HFFc6 (cell line): ENCODE measurements at places on chromosomes 6 and 20.

- H3K36me3 ChIP-seq, result peaks cover 4% of the 10 kb centered on the region; the same call in 1 of the 2 replicates
- H3K27me3 ChIP-seq, result peaks cover 19% of the 10 kb centered on the region
- H3K27ac ChIP-seq, result no peak overlapping the region
- peak overlapping the region; percentile 60 for H3K4me3 ChIP-seq
Measured at GRCh38 chr20:35226884-35227681, 593 bp downstream of the MMP24 start.

DNA sequence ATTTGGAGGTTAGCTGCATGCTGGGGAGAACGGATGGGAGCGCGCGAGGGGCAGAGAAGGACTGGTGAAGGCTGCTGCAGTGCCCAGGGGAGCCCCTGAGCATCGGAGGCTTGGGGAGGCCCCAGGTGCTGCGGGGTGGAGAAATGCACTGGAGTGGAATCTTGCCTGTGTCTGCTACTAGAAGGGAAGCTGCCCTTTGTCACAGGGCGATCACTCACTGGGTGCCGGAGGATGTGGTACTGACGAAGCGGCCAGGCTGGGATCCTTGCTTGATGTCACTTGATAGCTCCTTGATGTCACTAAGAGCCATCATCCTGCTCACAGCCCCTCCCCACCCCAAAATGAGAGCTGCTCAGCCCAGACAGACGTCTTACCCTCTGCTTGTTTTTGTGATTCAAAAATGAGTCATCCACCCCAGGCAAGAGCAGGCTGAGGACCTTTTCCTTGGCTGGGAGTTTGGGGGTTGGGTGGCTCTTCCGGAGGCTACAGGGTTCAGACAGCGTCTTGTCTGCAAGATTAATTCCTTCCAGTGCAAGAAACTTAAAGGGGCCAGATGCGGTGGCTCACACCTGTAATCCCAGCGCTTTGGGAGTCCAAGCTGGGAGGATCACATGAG lies 62.6 kb upstream of the PMEPA1 start:
- H3K4me1 ChIP-seq, result peaks cover 16% of the 10 kb centered on the region
- H3K27me3 ChIP-seq, result peaks cover 22% of the 10 kb centered on the region
- no peaks in the 10 kb centered on the region for H3K36me3 ChIP-seq
- H3K4me3 ChIP-seq, result peak overlapping the region; percentile 49
- peak; percentile 69 for DNase-seq

- DNase-seq, result no peak
- H3K4me3 ChIP-seq, result no peak overlapping the region
- no peaks in the 10 kb centered on the region for H3K4me1 ChIP-seq
- H3K36me3 ChIP-seq, result no peaks in the 10 kb centered on the region
- H3K27ac ChIP-seq, result no peak overlapping the region
- H3K27me3 ChIP-seq, result no peaks in the 10 kb centered on the region; the same call in 1 of the 2 replicates
Measured at GRCh38 chr20:42641886-42642285, 547.8 kb downstream of the PTPRT start.

GRCh38 chr6:37134396-37135191 lies 35.4 kb upstream of the PIM1 start:
- DNase-seq, result peak; percentile 96
- peaks cover 65% of the 10 kb centered on the region for H3K4me1 ChIP-seq
- 0 out of 2 replicates have a peak, but pooled peaks cover 4% of the 10 kb centered on the region for H3K36me3 ChIP-seq
- peak overlapping the region; percentile 100 for H3K27ac ChIP-seq
- H3K4me3 ChIP-seq, result peak overlapping the region; percentile 82

DNA sequence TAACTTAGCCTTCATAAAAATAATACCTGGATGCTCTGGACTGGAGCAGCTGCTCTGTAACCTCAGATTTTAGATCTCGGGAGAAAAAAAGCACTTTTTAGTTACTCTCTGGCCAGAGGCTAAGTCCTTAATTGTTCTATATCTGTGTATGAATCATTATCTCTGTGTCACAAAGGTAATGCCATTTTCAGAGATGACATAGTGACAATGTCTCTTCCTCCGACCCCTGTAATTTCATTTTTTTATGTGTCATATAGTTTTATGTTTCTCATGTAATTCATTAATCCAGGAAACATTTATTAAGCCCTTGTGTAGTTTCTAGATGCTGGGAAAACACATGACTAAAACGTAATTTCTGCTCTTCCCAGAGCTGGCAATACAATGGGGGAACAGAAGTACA lies 55.6 kb downstream of the SENP6 start:
- no peak overlapping the region for H3K4me3 ChIP-seq
- peak overlapping the region; percentile 55 for H3K27ac ChIP-seq
- H3K36me3 ChIP-seq, result peaks cover 48% of the 10 kb centered on the region
- H3K27me3 ChIP-seq, result peaks cover 1% of the 10 kb centered on the region; the same call in 1 of the 2 replicates

DNA sequence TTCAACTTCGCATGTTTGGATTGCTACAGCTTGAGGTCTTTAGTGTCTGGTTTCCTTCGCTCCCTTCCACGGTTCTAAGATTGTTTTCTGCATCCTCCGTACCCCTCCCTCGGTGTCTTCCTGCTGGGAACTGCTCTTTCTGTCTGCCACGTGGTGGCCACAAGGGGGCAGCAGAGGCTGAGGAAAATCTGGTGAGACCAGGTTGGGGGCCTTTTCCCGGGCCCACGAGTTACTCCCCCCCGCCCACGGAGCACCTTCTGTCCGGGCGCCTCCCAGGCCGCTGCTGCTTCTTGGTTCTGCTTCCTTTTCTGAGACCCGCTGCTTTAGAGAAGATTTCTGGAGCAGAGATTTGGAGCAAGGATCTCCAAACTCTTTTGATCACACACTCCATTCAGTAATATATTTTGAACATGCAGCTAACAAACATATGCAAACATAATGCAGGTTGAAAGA lies 21.1 kb upstream of the NOTCH4 start:
- no peaks in the 10 kb centered on the region for H3K36me3 ChIP-seq
- peak overlapping the region; percentile 75 for H3K4me3 ChIP-seq
- H3K27ac ChIP-seq, result peak overlapping the region; percentile 45

- H3K27ac ChIP-seq, result peak overlapping the region; percentile 94
- no peaks in the 10 kb centered on the region for H3K36me3 ChIP-seq
- peaks cover 46% of the 10 kb centered on the region for H3K4me1 ChIP-seq
Measured at GRCh38 chr6:26103141-26103769, 16.0 kb downstream of the HFE start.

- no peak overlapping the region for H3K4me3 ChIP-seq
- no peaks in the 10 kb centered on the region; the same call in 1 of the 2 replicates for H3K27me3 ChIP-seq
- DNase-seq, result no peak
Measured at GRCh38 chr6:79801362-79801761, 146.0 kb downstream of the ELOVL4 start.

DNA sequence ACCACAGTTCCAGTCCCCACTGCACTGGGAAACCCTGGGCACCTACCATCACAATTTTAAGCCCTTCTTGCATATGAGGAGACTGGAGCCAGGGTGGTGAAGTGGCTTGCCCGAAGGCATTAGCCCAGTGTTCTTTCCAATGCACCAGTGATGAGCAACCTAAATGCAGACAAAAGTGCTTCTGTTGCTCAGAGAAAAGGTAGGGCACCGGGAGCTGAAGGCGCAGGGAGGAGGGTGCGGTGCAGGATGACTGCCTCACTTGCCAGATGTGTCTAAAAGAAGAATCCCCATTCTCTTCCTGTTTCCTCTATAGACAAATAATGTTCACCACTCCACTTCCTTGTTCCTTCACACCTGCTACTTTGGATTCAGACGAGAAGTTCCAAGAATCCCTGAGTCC lies 86.5 kb downstream of the QRSL1 start:
- no peak overlapping the region for H3K4me3 ChIP-seq
- peaks cover 11% of the 10 kb centered on the region; the same call in 1 of the 2 replicates for H3K27me3 ChIP-seq
- H3K4me1 ChIP-seq, result no peaks in the 10 kb centered on the region
- H3K27ac ChIP-seq, result no peak overlapping the region
- DNase-seq, result no peak
- no peaks in the 10 kb centered on the region for H3K36me3 ChIP-seq

DNA sequence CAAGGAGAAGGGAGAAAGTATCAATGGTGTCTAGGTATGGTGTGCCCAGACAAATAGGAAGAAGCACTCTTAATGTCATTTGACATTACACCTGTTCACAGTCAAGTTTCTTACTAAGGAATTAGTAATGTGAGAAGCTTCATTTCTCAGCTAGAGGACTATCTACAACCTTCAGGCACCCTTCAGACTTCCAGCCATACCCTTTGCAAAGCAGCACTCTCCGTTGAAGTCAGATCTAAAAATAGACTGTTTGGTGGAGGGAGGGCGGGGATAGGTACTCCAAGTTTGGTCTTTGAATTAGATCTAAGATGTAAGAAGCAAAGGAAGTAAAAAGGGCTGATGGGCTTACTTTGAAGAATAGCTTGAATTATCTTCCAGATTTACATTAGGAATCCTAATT lies 311.1 kb downstream of the SLC35F1 start:
- H3K36me3 ChIP-seq, result no peaks in the 10 kb centered on the region
- H3K4me3 ChIP-seq, result no peak overlapping the region
- H3K27me3 ChIP-seq, result peaks cover under 1% of the 10 kb centered on the region; the same call in 1 of the 2 replicates
- no peak overlapping the region for H3K27ac ChIP-seq

DNA sequence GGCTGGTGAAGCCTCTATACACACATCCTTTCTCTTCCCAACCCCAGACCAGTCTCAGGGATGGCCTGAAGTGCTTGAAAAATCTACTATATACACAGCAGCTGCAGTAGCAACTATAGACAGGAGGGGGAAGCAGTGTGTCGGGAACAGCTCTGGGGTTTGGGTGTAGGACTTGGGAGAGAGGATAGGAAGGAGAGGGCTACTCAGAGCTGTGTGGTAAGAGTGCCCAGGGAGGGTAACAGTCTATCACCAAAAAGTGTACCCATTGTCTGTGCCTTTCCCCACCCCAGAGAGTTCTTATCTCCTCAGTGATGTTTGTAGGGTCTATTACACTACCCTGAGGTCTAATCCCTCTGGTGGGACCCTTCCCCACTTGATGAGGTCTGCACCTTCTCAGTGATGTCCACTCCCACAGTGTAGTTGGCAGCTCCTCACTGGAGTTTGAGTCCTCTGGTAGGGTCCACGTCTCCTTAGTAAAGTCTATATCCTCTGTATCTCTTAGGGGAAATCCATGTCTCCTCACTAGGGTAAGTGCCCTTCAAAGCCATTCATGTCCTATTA lies 1.5 kb upstream of the GGT7 start:
- no peaks in the 10 kb centered on the region for H3K36me3 ChIP-seq
- peak overlapping the region; percentile 91 for H3K4me3 ChIP-seq
- H3K27ac ChIP-seq, result peak overlapping the region; percentile 32; the same call in 1 of the 2 replicates
- DNase-seq, result peak; percentile 86
- H3K4me1 ChIP-seq, result peaks cover 52% of the 10 kb centered on the region

DNA sequence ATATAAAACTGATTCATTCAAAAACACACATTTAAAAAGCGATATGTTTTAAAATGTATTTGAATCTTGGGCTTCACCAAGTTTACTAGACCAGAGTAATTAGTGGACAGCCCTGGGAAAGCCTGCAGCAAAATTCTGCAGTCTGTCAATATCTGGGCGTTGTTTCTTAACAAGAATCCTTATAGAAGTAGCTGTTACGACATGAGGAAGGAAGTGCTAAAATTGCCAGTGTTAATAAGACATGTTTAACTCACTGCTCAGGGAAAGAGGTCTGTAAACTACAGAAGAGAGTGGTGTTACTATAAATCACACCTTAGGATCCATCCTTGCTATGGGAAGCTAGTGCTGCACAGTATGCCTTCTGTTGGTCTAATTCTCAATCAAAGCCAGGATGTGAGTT lies 120.6 kb downstream of the TBX18 start:
- peaks cover 6% of the 10 kb centered on the region for H3K36me3 ChIP-seq
- H3K4me3 ChIP-seq, result no peak overlapping the region
- H3K27me3 ChIP-seq, result no peaks in the 10 kb centered on the region

DNA sequence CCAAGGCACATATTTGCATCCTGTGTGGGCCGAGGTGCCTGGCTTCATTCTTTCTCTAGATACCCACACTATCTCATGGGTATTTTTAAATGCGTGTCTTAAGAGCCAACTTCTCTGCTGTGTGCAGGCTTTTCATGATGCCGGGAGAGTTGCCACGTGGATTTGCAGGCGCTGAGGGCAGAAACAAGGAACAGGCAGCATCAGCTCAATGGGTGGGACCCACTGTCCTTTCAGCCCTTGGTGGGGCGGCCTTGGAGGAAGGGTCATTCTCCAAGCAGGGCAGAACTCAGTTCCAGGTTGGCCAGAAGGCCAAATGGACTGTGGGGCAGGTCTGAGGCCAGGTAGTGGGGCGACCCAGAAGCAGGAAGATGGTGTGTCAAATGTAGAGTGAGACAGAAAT lies 84.7 kb downstream of the PHACTR3 start:
- H3K36me3 ChIP-seq, result no peaks in the 10 kb centered on the region; the same call in 1 of the 2 replicates
- no peak overlapping the region for H3K4me3 ChIP-seq
- no peak overlapping the region for H3K27ac ChIP-seq
- no peak for DNase-seq
- no peaks in the 10 kb centered on the region for H3K4me1 ChIP-seq
- H3K27me3 ChIP-seq, result no peaks in the 10 kb centered on the region; the same call in 1 of the 2 replicates

- H3K36me3 ChIP-seq, result no peaks in the 10 kb centered on the region
- H3K27ac ChIP-seq, result no peak overlapping the region
- H3K4me3 ChIP-seq, result no peak overlapping the region
Measured at GRCh38 chr20:44784688-44785087, 25.7 kb downstream of the RIMS4 start.
